ENCODE measurements at places on chromosomes 11 and 22. TPM values are rescaled to one million over a fixed set of nuclear protein-coding genes. Genes with fewer than 3 reads are reported as not detected.

The DUSP8 gene
- total RNA-seq = 2.8 TPM

The C11orf71 gene
- 5.5 TPM for total RNA-seq

The OLFML1 gene
- total RNA-seq = not detected

The INPPL1 gene
- 71.3 TPM for total RNA-seq

The SCN4B gene
- total RNA-seq = 0.26 TPM

The HBB gene
- not detected for total RNA-seq

The HOATZ gene
- not detected for total RNA-seq

The WBP2NL gene
- total RNA-seq = 0.30 TPM

The MS4A6E gene
- not detected for total RNA-seq

The KCNJ1 gene
- total RNA-seq = not detected

The ASRGL1 gene
- 1.2 TPM for total RNA-seq

The CYP2D6 gene
- 2.8 TPM for total RNA-seq

The OR9G1 gene
- total RNA-seq = not detected

Data from activated CD4-positive, alpha-beta T cell treated with anti-CD3 and anti-CD28 coated beads for 36 hours (primary cell).